ENCODE measurements at places on chromosomes 11 and 22. TPM values are rescaled to one million over a fixed set of nuclear protein-coding genes. Genes with fewer than 3 reads are reported as not detected.

DNA sequence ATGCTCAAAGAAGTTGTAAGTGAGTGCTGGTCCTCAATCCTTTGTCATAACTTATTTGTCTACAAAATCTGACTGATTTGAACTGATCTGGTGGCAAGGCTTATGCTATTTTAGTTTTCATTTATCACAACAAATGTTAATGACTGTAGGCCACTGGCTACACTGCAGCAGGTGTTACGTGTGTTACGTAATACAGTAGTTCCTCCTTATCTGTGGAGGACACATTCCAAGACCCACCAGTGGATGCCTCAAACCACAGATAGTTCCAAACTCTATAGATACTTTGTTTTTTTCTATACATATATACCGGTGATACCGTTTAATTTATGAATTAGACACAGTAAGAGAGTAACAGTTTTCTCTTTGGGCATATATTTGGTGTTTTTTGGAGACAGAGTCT lies 7.0 kb downstream of the MADD start:
- no peak for DNase-seq

DNA sequence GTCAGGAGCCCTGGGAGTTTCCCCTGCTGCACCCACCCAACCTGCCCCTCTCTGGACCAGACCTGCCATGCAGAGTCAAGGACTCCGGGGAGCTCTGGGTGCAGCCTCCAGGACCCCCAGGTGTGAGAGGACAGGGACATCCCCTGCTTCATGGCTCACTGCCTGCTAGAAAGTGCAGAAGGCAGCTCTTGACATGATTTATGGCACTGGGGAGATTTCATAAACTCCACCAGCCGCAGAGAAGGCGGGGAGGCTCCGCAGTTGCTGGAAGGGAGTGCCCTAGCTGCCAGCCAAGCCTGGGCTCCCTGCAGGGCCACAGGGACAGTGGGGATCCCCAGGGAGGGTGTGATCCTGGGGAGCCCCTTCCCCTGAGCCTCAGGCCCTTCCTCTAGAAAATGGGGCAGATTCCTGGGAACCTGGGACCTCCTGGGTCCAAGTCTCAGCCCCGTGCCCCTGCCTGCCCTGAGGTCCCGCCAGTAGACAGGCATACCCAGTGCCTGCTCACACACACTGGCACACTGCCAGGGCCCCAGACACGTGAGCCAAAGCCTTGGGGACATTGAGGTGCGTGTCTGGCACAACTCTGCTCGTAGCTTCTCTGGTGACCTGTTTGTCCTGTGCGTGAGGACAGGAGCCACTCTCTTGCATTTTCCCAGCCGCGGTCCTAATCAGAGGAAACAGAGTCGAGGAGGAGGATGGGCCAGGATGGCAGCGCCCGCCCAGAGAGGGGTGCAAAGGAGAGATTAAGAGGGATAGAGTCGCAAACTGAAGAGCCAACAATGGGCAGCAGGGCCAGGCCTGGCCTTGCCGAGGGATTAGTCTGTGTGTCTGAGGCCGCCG lies 13.8 kb downstream of the CABP7 start:
- DNase-seq = no peak

- no peak for DNase-seq
These were observed 3.3 kb downstream of the TMEM121B start for GRCh38 chr22:17117890-17118289.

Gene TLCD5
- total RNA-seq = 13.1 TPM

- no peak for DNase-seq
These were observed 733.4 kb downstream of the JRKL start for GRCh38 chr11:97123237-97123636.

GRCh38 chr11:44261800-44262591 lies 47.9 kb downstream of the ALX4 start:
- DNase-seq = no peak

GRCh38 chr22:38467438-38467903 lies 425 bp upstream of the KDELR3 start:
- DNase-seq = peak; percentile 61

DNA sequence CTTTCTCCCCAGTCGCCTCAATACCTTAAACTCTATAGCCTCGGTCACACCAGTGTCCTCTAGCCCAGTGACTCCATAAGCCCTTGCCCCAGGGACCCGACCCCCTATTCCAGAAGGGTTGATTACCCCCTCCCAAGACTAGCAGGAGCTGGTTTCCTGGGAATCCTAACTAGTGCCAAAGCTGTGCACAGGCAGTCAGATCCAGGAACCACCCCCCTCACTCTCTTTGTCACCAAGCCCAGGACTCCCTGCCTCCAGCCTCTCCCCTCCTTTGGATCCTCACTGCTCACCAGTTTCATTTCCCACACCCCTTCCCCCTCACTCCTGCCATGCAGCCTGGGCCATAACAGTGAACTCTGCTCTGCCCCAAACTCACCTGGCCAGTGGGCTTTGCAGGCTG lies 9.8 kb downstream of the LTBP3 start:
- no peak for DNase-seq

Gene OR56A1
- total RNA-seq = 0.13 TPM
